ENCODE measurements at places on chromosomes 5 and 9.
A peak's percentile ranks its signal among the peaks of the same experiment; 100 is the strongest.

- no peak for DNase-seq
Measured at GRCh38 chr5:36689225-36689624, 82.8 kb downstream of the SLC1A3 start.

DNA sequence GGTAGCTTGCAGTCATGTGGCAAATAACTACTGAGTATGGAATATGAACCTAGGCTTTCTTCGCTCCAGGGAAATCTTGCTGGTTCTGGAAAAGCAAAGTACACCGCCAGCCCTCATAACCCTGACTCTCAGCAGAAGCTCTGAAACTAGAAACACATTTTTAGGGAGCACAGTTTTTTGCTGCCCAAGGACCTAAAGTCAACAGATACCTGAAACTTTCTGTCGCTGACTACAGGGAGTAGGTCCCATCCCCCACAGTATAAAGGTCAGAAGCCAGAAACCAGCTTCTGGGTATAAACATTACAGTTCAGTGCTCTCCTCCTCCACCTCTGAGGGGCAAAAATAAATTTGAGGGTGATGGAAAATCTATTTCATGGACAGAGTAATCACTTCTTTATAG is 3.0 kb downstream of the ATOX1 start:
- DNase-seq = no peak

- no peak for DNase-seq
Measured at GRCh38 chr5:41817625-41818301, 52.5 kb downstream of the OXCT1 start.

DNA sequence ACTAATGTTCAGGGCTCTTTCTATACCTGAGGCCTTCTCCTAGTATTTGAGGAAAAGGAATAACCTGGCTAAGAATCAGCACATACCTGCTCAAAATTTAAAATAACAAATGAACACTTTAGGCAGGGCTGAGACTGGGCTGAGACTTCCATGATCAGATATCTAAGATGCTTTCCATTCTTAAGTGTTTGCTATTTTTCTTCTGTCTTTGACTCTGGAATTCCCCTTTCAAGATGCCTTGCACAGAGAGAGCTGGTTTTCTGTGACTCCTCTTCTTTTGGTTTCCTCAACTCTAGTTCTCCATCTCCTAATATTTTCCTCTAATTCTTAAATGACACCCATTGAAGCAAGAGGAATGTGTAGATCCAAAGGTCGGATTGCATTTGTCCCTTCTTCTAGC is 61.1 kb downstream of the DPYSL3 start:
- no peak for DNase-seq

DNA sequence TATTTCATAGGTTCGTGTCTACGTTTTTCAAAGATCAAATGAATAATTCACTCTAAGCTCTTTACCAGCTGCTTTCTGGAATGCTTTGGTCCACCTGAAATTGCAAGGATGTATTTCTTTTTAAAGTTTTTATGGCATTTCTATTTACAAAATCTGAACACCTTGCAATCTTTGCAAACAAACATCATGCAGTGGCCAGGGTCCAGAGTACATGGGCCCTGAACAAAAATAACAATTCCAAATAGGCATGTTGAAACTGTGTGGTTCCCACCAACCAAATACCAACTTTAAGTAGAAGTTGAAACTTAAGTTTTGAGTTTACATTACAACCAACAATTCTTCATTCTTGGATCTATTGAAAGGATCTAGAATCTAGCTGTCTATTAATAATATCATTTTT is 180.1 kb upstream of the FTMT start:
- no peak for DNase-seq

DNA sequence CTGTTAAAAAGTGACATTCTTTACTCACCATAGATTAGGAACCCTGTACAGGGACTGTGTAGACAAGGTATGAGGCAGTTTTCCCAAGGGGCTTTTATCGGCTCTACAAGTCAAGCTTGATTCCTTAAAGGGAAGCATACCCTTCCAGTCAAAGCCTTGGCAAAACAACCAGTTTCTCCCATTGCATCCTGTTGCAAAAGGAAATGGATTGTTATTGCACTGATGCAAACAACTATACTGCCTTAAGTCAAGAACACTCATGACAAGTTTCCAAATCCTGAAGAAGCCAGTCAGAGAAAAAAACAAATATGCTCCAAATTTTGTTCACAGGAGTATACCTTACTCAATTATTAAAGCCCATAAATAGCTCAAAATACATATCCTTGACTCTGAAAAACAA is 67.5 kb downstream of the RGMB start:
- DNase-seq = no peak

- DNase-seq = peak; percentile 49
Measured at GRCh38 chr5:123538670-123539459, 26.9 kb downstream of the CSNK1G3 start.

- peak; percentile 26 for DNase-seq
Measured at GRCh38 chr5:166581826-166582225, 1709.6 kb upstream of the WWC1 start.

GRCh38 chr9:135993765-135994500 is 32.8 kb upstream of the UBAC1 start:
- no peak for DNase-seq

- DNase-seq = no peak
Measured at GRCh38 chr9:22790329-22790728, 343.7 kb downstream of the DMRTA1 start.

DNA sequence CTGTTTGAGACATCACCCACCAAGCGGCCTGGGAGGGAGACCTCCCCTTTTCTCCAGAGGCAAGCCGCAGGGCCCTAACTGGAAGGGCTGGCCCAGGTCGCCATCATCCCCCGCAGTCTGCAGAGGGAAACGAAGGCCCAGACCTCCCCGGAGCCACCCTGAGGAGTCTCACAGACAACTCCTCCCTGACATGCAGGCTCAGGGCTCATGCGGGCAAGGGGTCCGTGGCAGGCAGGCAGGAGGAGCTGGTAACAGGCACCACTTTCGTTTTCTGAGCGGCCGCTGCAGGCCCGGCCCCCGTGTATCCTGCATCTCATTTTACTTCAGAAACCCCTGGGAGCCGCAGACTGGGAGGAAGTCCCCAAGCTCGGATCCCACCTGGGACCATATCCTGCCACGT is 192.0 kb upstream of the PPP1R26 start:
- DNase-seq = no peak

GRCh38 chr5:38414348-38414747 is 142.1 kb downstream of the LIFR start:
- DNase-seq = peak; percentile 54

- DNase-seq = no peak
Measured at GRCh38 chr5:159458217-159458711, 128.0 kb upstream of the IL12B start.

- DNase-seq = peak; percentile 11
Measured at GRCh38 chr5:154779105-154779504, 23.9 kb downstream of the LARP1 start.

Data from A673 (cell line).